K562 (cell line): ENCODE measurements at places on chromosomes 7 and 10. TPM values are rescaled to one million over a fixed set of nuclear protein-coding genes. Genes with fewer than 3 reads are reported as not detected.

DNA sequence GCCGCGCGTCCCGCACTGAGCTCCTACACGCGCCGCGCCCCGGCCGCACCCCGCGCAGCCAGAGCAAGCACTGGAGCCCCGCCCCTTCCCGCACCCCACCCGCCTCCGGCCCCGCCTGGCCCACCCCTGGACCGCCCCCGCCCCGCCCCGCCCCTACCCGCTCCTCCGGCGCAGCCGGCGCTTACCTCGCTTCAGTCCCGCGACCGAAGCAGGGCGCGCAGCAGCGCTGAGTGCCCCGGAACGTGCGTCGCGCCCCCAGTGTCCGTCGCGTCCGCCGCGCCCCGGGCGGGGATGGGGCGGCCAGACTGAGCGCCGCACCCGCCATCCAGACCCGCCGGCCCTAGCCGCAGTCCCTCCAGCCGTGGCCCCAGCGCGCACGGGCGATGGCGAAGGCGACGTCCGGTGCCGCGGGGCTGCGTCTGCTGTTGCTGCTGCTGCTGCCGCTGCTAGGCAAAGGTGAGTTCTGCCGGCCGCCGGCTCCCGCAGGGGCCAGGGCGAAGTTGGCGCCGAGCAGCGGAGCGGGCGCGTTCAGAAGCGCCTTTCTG is at the start of gene RET:
Gene RET (plus strand): TSS at position 194 of the 545 bp plus-strand sequence. CDS start 190 bp downstream, at position 384.
- DNase-seq: peak; percentile 94

GRCh38 chr7:20229646-20230500 is 12.7 kb upstream of the MACC1 start:
- peak; percentile 28 for DNase-seq

GRCh38 chr7:157474685-157475084 is 137.9 kb downstream of the DNAJB6 start:
- peak; percentile 85 for DNase-seq

DNA sequence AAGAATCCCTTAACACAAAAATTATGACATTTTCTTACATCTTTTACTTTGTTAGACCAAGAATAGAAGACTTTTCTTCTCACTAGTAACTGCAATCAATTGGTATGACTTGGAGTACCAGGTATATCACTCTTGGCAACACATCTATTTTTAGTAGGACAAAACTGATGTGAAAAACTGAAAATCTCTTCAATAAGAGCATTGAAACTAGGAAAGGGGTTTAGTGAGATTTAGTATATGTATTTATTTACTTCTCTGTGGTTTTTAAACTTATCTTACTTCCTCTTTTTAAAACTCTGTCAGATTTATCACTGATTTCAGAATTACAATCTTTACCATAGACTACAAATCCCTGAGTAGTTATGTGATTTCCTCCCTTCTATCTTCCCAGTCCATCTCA is 366.2 kb downstream of the PCDH15 start:
- no peak for DNase-seq

GRCh38 chr10:71323407-71323806 is 4.3 kb downstream of the SLC29A3 start:
- DNase-seq: peak; percentile 61

DNA sequence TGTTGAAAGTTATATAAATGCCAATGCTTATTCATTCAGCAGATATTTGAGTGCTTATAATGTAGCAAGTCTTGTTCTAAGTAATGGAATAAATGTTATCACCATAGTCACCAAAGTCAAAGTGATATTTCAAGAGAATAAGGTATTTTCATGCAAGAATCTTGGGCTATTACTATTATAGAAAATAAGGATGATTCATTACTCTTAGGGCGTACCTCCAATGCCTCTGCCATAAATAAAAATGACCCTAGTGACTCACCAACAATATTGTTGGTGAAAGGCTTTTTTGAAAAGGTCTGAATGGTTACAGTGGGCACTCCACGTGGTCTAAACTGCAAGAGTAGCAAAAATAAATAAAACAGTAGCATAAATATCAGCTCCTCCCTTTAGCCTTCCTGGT is 68.4 kb downstream of the RALA start:
- no peak for DNase-seq

DNA sequence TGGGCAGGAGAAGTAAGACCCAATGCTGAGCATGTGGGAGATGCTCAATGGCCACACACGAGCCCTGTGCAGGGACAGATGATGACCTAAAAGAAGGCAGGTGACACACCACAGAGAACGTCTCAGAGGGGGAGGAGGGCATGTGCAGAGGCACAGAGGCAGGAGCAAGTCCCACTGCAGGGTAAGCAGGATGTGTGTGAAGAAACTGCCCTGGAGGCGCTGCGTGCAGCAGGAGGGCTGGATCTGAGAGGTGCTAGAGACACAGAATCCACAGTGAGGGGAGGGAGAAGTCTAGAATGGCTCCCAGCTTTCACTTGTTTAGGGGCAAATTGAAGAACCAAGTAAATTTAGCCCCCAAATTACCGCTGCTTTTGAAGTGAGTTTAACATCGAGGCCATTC is 14.9 kb downstream of the DYDC2 start:
- DNase-seq: no peak

DNA sequence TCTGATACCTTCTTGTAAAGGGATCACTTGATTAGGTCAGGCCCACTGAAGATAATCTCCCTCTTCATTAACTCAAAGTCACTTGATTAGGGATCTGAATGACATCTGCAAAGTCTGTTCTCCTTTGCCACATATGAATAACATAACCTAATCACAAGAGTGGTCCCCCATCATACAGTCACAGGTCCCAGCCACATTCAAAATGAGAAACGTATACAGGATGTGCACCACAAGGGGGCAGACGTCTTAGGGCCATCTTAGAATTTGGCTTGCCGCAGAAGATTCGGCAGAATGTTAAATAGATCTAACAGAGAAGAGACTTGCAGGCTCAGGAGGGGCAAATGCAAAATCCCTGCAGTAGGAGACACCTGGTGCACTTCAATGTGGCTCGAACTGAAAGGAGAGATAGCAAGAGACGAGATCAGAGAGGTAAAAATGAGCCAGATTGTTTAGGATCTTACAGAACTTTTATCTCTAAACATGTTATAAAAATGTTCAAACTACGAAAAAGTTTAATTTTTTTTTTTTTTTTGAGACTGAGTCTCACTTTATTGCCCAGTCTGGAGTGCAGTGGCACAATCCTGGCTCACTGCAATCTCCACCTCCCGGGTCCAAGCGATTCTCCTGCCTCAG is 10.4 kb upstream of the SMC3 start:
- DNase-seq: peak; percentile 75

DNA sequence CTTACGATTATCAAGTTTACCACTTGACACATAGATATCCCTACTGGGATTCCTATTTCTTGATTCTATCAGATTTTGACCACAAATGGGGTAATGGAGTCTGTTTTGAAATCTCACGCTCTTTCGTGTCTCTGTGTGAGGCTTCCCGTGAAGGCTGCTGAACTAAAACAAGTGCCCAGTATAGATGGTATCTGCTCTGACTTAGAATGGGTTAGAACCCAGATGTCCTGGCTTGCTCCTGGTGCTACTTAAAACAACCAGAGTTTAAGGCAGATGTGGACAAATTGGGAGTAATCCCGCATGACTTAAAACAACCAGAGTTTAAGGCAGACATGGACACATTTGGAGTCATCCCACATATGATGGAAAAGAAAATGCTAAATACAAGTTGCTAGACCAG is 85.9 kb downstream of the FAM204A start:
- no peak for DNase-seq

- no peak for DNase-seq
Observed at GRCh38 chr10:86968994-86969355, 693 bp downstream of the ADIRF start.

The CTNNA3 gene
- not detected in 2 replicates for total RNA-seq

The TMEM176B gene
- total RNA-seq: 0.60 and 0.76 TPM in 2 replicates
